ENCODE measurements at places on chromosomes 7 and 10.

- DNase-seq: no peak
These were observed 39.1 kb downstream of the NHLRC2 start for GRCh38 chr10:113893570-113893969.

- no peak for DNase-seq
These were observed 2.4 kb downstream of the HECTD2 start for GRCh38 chr10:91412354-91413087.

GRCh38 chr10:74213571-74214162, 62.6 kb downstream of the ADK start:
- DNase-seq: peak; percentile 72

GRCh38 chr10:60849217-60849616, 70.9 kb downstream of the CDK1 start:
- DNase-seq: peak; percentile 9

DNA sequence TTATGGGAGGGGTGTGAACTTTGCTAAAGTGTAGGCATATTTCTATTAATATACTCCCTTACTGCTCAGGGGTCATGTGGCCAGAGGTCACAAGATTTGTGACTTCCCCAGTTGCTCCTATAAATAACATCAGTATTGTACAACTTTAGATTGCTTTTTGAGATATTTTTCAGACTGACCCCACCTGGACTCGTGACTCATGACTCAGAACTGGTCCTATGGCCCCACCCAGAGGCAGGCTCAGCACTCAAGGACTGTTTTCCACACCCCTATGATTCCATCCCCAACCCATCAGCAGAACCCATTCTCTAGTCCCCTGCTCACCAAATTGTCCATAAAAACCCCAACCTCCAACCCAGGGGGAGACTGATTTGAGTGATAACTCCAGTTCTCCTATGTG, 2.7 kb upstream of the CUL2 start:
- no peak for DNase-seq

DNA sequence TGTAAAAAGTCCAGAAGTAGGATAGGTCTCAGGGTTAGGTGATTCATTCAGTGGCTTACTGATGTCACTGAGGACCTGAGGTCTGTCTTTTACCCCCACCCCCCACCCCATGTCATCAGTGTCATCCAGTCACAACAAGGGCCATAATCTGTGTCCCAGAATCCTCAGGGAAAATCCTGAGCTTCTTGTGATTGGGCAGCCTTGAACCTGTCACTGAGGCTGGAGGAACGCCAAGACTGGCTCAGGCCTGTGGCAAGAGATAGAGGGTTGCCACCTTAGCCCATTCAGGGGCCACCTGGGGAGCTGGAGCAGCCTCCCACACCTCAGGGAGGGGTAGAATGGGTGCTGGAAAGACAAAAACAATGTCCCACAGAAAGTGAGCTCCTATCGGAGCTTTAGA, 29.7 kb downstream of the NUB1 start:
- no peak for DNase-seq

DNA sequence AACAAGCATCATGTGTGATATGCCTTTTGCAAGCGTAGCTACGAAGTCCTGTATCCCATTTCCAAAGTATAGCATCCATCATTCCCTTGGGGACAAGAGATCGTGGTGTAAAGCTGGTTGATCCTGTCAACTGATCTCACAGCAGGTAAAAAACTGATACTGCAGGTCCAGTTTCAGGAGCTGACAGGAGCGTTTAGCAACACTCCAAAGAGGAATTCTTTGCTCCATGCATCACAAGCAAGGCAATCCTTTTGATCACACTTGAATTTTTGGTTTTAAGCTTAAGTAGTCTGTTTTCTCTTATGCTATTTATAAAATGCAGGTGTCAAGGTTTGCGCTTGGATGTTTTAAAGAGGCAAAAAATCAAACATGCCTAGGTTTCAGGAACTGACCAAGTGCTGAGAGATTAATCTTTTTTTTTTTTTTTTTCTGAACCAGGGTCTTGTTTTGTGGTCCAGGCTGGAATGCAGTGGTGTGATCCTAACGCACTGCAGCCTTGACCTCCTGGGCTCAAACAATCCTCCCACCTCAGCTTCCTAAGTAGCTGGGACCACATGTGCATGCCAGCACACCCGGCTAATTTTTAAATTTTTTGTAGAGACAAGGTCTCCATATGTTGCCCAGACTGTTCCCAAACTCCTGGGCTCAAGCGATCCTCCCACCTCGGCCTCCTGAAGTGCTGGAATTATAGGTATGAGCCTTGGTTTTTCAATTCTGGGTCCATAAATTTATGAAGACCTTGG, 1.8 kb upstream of the ZDHHC4 start:
- DNase-seq: no peak

GRCh38 chr7:39816462-39817060, 133.5 kb upstream of the CDK13 start:
- DNase-seq: no peak

DNA sequence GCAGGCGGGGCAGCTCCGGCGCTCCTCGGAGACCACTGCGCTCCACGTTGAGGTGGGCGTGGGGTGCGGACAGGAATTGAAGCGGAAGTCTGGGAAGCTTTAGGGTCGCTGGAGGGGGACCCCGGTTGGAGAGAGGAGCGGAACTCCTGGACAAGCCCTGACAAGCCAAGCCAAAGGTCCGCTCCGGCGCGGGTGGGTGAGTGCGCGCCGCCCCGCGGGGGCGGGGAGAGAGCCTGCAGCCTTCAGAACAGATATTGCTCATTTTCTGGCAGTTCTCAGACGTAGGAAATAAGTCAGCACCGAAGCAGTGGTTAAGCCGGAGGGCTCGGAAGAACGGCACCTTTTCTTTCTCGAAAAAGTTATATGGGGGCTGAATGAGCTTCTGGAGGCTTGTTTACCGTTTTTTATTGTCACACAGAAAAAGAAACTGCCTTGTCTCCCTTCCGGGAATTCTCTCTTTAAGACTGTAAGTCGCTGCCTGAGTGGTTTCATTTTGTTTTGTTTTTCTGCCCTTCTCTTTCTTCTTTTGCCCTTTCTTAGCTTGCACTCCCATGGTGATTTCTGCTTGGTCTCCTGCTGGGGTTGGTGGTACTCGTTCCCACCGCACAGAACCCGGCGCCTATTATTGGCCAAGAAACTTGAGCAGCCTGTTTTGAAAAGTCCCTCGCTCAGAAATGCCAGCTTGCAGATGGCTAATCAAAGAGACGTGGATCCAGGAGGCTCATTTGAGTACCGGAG, 732 bp downstream of the FAS start:
- peak; percentile 75 for DNase-seq

DNA sequence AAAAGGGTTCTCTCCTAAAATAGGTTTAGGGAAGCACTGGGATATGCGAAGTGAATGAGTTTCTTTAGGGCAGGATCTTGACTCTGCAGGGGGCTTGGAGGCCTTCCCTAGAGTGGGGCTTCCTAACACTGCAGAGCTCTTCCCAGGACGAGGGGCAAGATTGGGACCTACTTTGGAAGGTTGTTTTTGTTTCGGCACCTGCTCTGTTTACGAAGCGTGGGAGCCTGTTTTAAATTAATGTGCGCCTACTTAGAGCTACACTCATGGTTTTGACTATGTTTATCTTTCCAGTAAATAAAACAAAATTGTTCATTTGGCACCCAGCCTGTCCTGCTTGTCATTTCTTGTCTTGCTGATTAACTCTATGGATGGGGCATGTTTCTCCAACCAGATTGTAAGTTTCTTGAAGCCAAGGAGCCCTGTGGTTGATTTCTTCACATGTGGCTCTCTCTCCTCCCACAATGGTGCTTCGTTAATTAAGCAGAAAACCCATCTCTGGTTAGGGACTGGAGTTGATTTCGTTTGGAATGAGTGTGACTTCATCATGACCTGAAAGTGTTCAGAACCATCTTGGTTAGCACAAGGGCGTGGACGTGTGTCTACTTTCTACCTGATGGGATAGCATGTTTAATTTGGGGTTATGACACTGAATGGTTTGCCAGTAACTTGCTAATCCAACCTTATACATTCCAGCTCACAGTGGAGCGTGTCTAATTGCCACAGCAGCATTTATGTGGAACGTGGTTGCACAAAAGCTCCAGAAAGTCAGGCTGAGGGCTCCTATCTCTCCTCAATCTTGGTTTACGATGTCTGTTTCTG, 98.1 kb downstream of the TCF7L2 start:
- no peak for DNase-seq

GRCh38 chr7:31981874-31982390, 88.3 kb downstream of the PDE1C start:
- DNase-seq: no peak

GRCh38 chr10:6011558-6011957, 34.2 kb upstream of the IL15RA start:
- DNase-seq: no peak

- no peak for DNase-seq
These were observed 3.8 kb downstream of the KMT2E start for GRCh38 chr7:105017657-105018365.

GRCh38 chr10:43082087-43082486, 5.2 kb downstream of the RET start:
- DNase-seq: no peak

DNA sequence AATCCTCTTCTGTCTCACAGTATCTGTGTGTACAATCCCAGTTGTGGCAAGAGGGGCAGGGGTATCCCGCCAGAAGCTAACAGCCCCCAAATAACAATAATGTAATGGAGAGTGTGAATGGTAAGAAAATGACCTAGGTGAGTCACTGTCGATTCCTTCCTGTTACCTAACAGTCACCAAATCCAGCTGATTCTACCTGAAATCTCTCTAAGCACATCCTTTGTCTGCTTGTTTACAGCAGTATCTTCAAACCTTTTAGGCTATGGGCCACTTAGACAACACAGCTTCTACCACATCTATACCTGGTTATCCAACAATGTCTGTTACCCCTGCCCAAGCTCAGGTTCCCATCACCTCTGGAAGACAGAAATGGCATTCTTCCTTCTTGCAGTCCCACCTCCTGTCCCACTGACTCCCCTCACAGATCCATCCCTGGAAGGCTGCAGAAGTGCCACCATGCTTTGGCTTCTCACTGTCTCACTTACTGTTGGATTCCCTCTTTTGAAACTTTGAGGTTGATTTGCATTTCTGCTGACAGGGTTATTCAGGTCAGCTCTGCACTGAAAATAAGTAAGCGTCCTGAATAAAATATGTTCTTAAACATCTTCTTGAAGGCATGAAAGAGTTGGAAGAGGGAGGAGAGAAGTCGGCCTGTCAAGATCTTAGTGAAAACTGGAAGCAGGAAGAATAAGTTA, 13.1 kb downstream of the PIP4K2A start:
- no peak for DNase-seq

DNA sequence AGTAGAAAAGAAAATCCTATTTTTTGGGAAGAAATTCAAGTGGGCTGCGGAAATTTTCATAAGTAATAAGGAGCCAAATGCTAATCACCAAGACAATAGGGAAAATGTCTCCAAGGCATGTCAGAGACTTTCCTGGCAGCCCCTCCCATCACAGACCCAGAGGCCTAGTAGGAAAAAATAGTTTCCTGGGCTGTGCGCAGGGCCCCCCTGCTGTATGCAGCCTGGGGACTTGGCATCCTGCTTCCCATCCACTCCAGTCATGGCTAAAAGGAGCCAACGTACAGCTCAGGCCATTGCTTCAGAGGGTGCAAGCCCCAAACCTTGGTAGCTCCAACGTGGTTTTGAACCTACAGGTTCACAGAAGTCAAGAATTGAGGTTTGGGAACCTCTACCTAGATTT, 12.8 kb upstream of the POT1 start:
- DNase-seq: no peak

DNA sequence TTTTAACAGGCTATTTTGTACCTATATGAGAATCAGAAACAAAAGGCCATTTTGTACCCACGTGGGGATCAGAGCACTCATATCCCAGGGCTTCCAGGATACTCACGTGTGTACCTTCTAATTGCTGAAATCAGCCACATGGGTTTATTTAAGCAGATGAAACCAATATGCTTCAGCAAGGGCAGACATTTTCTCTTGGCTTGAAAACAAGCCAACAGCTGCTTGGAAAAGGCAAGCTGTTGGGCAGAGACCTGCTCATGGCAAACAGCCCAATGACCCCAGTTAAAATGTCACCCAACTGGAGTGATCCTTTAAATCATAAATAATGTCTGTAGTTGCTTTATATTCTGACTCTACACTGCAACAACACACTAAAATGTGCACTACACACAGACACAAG, 26.5 kb upstream of the TOMM7 start:
- DNase-seq: no peak

DNA sequence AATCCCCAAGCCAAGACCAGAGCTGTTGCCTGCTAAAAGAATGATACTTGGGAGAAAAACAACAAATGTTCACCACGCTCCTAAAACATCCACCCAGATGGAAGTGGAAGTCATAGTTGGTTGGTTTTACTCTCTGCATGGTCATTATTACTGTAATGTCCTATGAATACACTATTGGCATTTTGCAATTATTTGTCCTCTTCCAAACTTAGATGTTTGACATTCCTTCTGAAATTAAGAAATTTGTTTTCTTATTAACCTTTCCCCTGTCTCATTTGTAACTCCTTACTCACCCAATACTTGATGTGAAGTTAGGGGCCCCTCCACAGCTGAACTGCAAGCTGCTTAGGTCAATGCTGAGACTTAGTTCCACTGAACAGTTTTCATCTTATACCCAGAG, 383.3 kb downstream of the INHBA start:
- peak; percentile 24 for DNase-seq

- DNase-seq: no peak
These were observed 133.5 kb downstream of the TSPAN12 start for GRCh38 chr7:120724448-120724847.

DNA sequence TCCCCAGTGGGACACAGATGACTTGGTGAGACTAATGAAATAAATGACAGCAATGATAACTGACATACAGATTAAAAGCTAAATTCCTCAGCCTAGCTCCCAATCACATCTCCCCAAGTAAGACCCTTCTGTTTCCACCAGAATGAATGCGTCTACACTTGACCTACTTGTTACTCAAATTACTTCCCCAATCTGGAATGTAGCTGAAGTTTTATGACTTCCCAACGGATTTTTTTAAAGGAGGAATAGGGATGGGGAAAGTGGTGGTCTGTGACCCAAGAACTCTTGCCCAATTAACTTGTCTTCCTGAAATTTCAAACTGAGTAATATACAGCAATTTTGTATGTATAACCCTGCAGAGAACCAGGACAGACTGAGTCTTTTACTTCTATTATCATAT, 9.1 kb downstream of the H2AZ2 start:
- no peak for DNase-seq

- no peak for DNase-seq
These were observed 68.9 kb upstream of the ZNF33B start for GRCh38 chr10:42707234-42707633.

GRCh38 chr10:130769146-130770017, 542.1 kb downstream of the TCERG1L start:
- no peak for DNase-seq

- DNase-seq: no peak
These were observed 30.6 kb downstream of the MYL10 start for GRCh38 chr7:101598422-101598985.

DNA sequence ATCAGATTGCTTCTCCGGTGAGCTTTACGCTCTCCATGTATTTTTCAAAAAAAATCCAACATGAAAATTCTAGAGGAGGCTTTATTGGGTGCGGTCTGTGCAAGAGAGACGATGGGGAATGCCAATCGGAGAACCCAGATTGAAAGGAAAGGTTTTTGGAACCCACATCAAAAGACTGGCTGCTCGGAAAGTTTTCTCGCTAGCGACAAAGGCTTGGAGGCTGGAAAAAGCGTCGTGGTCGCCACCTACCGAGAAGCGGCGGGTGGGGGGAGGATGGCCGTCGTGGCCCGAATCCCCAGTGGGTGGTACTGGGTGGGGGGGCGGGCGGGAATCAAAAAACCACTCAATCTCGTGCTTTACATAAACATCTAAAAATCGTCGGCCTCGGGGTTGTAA, 1.1 kb upstream of the GTF2I start:
- DNase-seq: peak; percentile 25

GRCh38 chr10:119441151-119441821, 101.2 kb downstream of the RGS10 start:
- DNase-seq: peak; percentile 96
